ENCODE measurements at places on chromosomes 4 and X. TPM values are rescaled to one million over a fixed set of nuclear protein-coding genes. Genes with fewer than 3 reads are reported as not detected.

The PDE6B gene
- 0.22 TPM for total RNA-seq

The FGG gene
- total RNA-seq = not detected

The SHROOM4 gene
- 0.62 TPM for total RNA-seq

The HS3ST1 gene
- total RNA-seq = under 0.01 TPM

The AMBN gene
- not detected for total RNA-seq

The ZFYVE28 gene
- 5.0 TPM for total RNA-seq

The DGKK gene
- not detected for total RNA-seq

The ETDA gene
- not detected for total RNA-seq

The AGA gene
- 87.2 TPM for total RNA-seq

The SPANXD gene
- not detected for total RNA-seq

The DNAAF6 gene
- not detected for total RNA-seq

The NUDT9 gene
- 18.3 TPM for total RNA-seq

The EDNRA gene
- 3.5 TPM for total RNA-seq

The UNC5C gene
- total RNA-seq = under 0.01 TPM

The TASL gene
- total RNA-seq = not detected

The RPS6KA6 gene
- total RNA-seq = 14.6 TPM

The TCEANC gene
- 3.2 TPM for total RNA-seq

The ODAPH gene
- not detected for total RNA-seq

The MID1 gene
- 12.8 TPM for total RNA-seq

The ZCCHC12 gene
- total RNA-seq = 0.12 TPM

The SSX2B gene
- not detected for total RNA-seq

The MSMO1 gene
- total RNA-seq = 424 TPM

The MAB21L2 gene
- 0.12 TPM for total RNA-seq

The SRPX gene
- 154 TPM for total RNA-seq

The CNKSR2 gene
- 2.4 TPM for total RNA-seq

The JCHAIN gene
- 1.2 TPM for total RNA-seq

The LIMCH1 gene
- total RNA-seq = 1.4 TPM

The CLGN gene
- total RNA-seq = 29.0 TPM

The PDZD4 gene
- 0.22 TPM for total RNA-seq

The PNMA6A gene
- 3.5 TPM for total RNA-seq

The PPBP gene
- total RNA-seq = not detected

Data from uterine smooth muscle cell (primary cell).